NCI-H1048 (cell line): ENCODE measurements at places on chromosomes 4 and X.

- DNase-seq, result no peak
Measured at GRCh38 chr4:164937576-164938270, 39.7 kb downstream of the TRIM61 start.

- peak; percentile 30 for DNase-seq
Measured at GRCh38 chr4:123397144-123398065, 810 bp downstream of the SPRY1 start.

DNA sequence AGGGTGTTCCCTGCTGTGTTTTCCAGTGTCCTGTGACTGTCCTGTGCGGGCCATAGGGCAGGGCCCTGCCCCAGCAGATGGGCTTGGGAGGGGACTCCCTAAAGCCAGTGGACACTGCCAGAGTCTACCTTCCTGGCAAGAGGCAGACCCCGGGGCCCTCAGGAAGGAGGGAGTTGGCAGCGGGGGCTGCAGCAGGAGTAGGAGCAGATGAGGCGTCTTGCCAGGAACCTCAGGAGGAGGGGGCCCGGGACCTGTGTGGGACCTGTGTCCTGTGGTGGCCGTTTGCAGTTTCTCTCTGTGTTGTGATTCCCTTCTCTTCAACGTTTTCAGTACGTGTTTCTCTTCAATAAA is 3.8 kb downstream of the PNMA3 start:
- DNase-seq, result no peak

DNA sequence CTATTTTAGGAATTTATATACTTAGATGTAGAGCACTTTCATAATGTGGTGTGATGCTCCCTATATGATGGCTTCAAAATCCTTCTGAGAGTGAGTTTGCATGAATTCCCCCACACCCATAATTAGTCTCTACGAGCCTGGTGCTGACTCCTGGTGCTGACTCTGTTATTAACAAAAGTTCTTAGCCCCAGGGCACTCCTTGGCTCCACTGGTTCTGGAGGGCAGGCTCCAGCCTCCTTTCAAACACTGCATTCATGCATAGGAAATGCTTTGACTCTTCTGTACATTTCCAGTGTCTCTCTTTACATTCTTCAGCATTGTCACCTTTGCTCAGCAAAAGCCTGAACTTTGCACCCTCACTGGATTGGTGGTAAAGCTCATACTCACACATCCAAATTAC is 64.0 kb downstream of the LNX1 start:
- no peak for DNase-seq

DNA sequence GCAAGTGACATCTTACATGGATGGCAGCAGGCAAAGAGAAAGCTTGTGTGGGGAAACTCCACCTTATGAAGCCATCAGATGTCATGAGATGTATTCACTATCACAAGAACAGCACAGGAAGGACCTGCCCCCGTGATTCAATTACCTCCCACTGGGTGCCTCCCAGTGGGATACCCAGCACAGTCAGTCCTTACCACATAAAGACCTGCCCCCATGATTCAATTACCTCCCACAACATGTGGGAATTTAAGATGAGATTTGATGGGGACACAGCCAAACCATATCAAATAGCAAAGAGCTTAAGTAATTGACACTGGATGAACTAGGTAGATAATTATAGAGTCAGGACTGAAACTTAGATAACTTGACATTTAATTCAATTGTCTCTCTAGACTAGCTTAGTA is 85.6 kb downstream of the SLIT2 start:
- no peak for DNase-seq

DNA sequence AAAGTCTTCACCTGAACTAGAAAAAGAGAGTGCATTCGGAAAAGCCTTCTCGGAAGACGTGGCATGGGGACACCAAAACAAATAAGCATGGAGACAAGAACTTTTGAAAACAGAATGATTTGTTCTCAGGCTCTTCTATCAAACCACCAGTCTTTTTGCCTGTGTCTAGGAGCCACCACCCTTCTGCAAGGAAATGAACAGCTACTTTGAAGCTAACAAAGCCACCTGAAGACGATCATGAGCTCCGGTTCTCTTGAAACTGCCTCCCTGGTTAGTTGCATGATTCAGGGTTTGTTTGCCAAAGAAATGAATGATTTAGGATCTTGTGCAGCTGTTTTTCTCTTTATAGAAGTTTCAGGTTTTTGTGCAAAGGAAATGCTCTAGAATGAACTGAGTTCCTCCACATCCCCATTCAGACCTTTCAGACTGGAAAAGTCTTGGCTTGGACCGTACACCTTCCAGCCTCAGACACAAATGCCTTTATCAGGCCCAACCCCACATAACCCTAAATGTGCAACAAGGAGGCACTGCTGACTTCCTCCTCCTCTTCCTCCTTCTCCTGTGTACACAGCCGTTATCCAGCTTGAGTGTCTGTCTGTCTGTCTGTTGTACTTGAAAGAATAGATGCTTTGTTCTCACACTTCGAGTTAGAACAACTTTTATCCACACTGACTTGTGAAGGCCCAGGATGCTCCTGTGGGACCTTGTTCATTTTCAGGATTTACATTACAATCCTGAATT is 334.8 kb upstream of the KLF3 start:
- no peak for DNase-seq

- DNase-seq, result no peak
Measured at GRCh38 chrX:107731831-107732502, 43.6 kb downstream of the TSC22D3 start.

DNA sequence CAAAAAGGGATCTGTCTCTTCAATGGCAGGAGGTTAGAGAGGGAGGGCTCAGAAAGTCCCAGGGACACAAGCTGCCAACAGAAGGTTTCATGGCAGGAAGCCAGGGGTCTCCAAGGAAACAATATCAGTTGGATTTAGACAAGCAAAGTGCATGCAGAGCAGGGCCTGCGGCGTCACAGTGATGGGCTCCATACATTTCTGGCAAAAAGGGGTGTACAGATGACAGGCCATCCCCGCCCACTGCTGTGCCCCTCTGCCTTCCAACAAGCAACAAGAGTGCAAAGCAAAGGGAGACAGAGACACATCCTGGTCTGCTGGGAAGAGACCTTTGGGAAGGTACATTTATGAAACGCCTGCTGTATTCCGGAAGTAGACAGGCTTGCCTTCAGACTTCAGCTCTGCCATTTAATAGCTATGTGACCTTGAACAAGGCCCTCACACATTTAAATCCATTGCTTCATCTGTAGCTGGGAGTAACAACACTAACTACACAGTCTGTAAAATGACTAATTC is 121.2 kb downstream of the AFAP1 start:
- no peak for DNase-seq
